ENCODE measurements at places on chromosomes 11 and 22. TPM values are rescaled to one million over a fixed set of nuclear protein-coding genes. Genes with fewer than 3 reads are reported as not detected.

DNA sequence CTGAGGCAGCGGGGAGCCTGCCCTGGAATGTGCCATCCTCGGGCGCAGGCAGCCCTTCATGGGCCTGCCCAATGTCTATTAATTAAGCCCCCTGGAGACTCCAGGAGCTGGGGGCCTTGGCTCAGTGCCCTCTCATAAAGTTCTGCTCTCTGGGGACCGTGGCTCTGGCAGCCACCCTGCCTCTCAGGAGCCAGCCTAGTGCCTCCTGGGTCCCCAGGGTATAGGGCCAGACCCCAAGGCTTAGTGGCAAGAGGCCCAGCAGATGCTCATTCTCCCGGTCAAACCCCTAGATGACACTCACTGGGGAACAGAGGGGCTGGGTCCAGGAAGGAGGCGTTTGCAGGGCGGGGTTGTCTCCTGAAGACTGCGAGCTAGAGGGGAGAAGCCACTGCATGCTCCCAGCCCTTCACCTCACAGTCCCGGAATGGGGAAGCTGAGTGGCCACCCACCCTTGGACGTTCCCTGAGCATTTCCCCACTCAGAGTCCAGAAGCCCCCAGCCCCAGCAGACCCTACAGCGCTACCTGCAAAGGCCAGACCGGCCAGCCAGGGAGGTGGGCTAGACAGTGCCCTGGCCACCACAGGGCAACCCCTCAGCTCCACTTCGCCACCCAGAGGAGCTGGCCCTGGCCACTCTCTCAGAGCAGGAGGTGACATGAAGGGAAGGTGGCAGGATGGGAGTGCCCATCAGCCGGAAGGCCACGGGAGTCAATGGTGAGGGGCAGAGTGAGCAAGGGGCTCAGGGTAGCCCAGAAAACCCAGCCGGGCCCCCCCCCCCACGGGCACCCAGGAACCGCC is 83.0 kb downstream of the CDKN1C start:
- DNase-seq, result no peak

GRCh38 chr11:123624974-123625373 is 29.4 kb downstream of the SCN3B start:
- DNase-seq, result no peak

GRCh38 chr11:4006946-4007680 is 87.5 kb upstream of the RRM1 start:
- DNase-seq, result no peak

DNA sequence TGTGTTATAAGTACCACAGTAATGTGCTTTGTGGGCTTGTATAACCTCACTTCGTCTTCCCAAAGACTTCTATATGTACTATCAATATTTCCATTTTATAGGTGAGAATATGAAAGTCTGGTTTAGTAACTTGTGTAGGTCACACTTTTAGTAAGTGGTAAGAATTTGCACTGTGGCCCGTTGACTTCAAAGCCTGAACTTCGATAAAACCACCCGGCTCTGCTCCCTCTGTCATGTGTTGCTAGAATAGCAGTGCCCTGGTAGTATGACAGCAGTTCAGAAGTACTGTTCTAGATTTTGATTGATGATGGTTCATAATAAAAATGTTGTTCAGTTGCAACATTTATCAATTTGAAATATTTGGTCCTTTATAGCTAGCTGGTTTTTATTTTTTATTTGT is 110.2 kb upstream of the SORL1-AS1 start:
- no peak for DNase-seq

DNA sequence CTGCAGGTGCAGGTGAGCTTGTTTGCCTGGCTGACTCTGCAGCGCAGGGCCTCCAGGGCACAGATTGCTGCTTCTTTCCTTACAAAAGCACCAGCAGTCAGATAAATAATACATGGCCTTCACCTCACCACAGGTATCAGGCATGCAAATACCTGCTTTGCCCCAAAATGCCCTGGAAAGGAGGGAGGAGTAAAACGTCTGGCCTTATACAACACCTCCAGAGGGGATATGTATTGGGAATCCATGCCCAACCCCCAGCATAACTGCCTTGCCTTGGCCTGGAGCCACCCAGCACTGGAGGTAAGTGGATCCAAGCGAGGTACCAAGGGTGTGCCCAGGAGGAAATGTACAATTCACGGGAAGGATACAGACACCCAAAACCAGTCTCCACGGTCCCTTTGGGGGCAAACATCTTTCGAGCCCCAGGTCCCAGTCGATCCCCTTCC is 860 bp downstream of the TMEM184B start:
- DNase-seq, result no peak

GRCh38 chr11:32094923-32095322 is 4.0 kb downstream of the RCN1 start:
- DNase-seq, result no peak

DNA sequence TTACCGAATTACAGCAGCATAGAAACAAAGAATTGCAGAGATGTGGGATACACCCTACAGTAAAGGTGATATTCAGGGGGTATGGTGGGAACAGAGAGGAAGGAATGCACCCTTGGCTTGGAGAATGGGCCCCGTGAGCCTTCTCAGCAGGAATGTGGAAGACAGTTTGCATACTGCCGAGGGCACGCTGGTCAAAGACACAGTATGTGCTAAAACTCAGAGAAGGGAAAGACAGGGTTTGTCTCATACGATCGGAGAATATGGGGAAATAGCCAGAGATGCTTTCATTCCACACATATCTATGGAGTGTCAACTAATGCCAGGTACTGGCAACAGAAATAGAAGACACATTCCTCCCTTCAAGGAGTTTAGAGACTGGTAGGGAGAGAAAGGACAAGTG is 36.9 kb downstream of the UBASH3B start:
- DNase-seq, result no peak

DNA sequence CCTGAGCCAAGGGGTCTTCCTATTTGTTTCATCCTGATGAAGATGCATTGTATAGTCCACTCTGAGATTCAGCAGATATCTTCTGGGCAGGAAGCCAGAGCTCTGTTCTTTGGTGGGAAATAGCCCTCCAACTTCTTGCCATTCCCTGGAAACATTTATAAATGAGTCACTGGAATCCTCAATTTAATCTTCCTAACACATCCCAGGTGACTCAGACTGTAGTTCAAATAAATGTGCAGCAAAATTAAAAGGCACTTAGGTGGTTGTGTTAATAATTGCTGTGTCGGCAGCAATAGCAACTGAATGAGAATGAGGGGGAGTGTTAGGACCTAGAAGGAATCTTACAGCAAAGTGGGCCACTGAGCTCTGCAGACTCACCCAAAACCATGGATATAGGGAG is 108.6 kb downstream of the INSC start:
- no peak for DNase-seq

DNA sequence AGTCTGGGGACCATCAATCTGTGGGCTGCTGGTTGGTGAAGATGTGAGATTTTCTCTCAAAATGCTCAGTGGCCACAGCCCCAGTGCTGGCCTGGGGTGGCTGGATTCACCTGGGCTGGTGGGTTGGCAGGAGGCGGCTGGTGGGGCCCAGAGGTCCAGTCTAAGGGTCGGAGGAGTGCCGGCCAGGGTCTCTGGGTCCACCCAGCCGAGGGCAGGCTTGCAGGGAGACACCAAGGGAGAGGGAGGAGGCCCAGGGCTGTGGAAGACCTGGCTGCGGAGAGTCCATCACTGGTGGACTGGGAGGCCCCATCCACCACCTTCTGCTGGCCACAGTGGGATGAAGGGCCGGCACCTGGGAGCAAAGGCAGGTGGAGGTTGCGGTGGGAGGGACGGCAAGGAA is 582 bp upstream of the SHANK3 start:
- no peak for DNase-seq

GRCh38 chr22:25495285-25495684 is 69.2 kb upstream of the GRK3 start:
- no peak for DNase-seq

- no peak for DNase-seq
Measured at GRCh38 chr11:30171661-30172060, 59.2 kb upstream of the FSHB start.

- DNase-seq, result no peak
Measured at GRCh38 chr22:22813126-22814075, 74.2 kb upstream of the IGLL5 start.

DNA sequence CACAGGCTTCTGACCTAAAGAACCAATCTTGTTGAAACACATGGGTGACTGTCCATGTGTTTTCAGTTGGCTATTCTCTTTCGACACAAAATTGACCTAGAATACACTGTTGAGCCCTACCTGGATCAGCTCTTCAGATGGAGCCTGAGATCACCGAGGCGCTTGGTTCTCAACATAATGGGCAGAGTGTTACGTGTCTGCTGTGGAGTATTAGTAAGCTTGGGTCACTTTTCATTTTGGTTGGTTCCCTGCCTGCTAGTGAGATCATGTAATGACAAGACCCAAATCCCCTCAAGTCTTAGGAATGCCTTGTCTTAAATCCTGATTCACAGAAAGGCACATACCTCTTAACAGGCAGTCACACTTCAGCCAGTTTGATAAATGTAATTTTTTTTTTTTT is 8.7 kb downstream of the MED19 start:
- no peak for DNase-seq

GRCh38 chr22:49328630-49329405 is 498.9 kb downstream of the BRD1 start:
- DNase-seq, result no peak

DNA sequence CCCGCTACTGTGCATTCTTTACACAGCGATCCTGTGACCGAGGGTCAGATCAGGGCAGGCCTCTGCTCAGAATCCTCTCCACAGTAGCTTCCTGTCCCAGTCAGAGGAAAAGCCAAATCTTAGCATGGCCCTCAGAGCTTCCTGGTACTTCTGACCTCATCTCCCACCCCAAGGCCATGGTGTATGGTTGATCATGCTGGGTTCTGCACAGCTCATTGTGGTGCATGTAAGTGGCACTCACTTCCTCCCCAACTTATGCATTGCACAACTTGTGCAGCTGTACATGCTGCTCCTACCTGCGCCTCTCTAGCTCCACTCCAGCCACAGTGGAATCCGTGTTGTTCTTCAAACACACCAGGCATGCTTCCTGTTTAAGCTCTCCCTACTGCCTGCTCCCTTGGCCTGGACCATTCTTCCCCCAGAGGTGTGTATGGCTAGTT is 20.3 kb downstream of the BMAL1 start:
- DNase-seq, result no peak

DNA sequence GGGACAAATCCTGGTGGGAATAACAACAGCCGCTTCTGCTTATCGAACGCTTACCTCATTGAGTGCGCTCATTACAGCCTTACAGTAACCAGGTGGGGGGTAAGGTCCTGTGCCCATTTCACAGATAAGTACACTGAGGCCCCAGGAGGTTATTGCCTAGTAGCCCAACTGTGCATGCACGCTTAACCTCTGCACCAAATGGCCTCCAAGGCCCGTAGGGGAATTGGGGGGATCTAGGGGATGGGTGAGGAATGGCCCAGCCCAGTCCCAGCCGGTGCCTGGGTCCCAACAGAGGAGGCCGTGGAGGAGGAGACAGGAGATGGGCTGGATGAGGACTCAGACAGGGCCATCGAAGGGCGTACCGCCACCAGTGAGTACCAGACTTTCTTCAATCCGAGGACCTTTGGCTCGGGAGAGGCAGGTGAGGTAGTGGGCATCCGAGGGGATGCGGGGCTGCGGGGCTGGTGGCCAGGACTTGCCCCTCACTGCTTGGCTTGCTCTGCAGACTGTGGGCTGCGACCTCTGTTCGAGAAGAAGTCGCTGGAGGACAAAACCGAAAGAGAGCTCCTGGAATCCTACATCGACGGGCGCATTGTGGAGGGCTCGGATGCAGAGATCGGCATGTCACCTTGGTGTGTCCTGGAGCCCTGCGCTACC is 7.3 kb downstream of the F2 start:
- no peak for DNase-seq

DNA sequence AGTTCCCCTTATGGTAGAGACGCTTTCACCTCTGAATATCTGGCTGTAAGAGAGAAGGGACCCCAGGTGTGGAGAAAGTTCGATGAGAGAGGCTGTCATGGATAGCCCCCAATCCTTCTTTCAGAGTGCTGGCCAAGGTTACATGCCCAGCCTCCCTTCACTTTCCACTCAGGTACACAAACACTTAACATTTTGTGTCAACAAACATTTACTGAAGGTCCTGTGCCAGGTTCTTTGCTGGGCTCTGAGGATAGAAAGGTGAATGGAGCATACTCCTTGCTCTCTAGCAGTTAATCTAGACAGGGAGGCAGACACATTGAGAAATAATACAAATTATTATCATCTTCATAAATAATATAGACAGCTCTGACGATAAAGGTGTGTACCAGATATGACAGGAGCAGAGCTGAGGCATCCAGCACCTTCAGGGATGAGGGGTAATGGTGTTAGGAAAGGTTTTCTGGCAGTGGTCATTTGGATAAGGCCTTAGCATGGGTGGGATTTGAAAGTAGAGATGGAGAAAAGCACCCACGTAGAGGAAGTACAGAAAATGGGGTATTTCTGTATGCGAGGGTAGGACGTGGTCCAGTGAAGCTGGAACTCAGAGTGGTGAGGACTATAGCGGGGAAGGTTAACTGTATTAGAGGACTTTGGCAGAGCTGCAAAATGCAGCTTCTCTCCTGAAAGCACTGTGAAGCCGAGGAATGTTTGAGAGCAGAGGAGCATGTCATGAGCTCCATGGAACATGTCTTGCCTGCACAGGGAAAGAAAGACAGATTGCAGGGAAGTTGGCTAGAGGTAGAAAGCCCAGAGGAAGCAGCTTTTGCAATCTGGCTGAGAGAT is 19.6 kb downstream of the PPFIBP2 start:
- DNase-seq, result no peak

DNA sequence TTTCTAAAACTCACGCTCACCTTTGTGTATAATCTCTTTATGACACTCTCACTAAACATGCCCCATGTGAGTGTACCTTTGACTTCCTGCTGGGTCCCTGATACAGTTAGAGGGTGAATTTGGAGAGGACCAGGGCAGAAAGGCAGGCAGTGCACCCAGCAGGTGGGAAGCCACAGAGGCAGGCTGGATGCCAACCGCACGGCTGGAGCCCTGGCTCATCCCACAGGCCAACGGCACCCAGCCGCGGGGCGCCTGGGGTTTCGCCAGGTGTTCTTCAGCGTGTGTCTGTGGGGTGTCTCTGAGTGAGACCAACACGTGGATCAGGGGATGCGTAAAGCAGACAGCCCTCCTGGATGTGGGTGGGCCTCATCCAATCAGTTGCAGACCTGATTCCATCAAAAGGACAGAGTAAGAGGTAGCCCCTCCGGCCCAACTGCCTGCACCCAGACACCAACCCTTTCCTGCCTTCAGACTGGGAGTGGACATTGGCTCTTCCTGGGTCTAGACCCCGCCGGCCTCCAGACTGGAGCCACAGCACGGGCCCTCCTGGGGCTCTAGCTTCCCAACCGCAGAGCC is 51.6 kb downstream of the DHCR7 start:
- DNase-seq, result no peak

MGAT3 gene
- 3.5 TPM for polyA plus RNA-seq

SLC25A18 gene
- polyA plus RNA-seq, result 0.58 TPM

ST3GAL4 gene
- 27.2 TPM for polyA plus RNA-seq

STK33 gene
- polyA plus RNA-seq, result 3.7 TPM

WBP2NL gene
- 1.7 TPM for polyA plus RNA-seq

OTOG gene
- 0.04 TPM for polyA plus RNA-seq

OR5D13 gene
- not detected for polyA plus RNA-seq

PAAF1 gene
- polyA plus RNA-seq, result 43.1 TPM

PRDM10 gene
- 6.0 TPM for polyA plus RNA-seq

MS4A1 gene
- polyA plus RNA-seq, result 0.68 TPM

DNAJB7 gene
- 0.47 TPM for polyA plus RNA-seq

Data from forelimb muscle (tissue), 1 donor.